AG04449 (cell line): ENCODE measurements at places on chromosomes 1 and 21.

DNA sequence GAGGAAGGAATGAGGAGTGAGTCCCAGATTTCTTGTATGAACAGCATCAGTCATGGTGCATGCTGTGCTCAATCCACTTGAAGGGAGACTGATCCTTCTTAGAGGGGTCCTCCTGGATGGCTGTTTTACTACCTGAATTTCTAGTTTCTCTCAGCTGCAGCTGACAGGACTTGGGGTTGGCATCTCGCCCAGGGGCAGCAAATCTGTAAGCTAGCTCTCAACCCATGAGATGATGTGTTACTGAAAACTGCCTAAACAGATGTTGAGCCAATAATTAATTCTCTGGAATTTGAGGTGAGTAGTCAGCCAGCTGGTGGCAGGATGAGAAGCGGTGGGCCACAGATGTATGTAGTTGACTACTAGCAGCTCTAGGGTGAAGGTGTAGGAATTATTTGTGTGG, 19.6 kb downstream of the BACH1 start:
- no peak for DNase-seq

DNA sequence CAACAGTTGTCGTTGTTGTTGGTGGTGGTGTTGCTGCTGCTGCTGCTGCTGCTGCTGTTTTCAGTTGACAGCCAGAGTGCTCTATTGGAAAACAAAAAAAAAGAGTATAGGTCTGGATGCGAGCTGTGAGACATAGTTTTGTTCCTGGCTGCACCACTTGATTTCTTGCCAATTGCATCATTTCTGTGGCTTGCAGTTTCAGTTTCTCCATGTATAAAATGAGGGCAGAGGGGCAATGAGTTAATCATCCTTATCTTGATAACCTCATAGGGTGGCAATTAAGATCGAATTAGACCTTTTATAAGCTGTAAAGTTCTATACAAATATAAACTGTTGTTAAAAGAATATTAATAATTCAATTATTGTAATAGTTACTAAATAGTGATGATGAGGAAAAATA, 156.7 kb downstream of the DMRTA2 start:
- DNase-seq: no peak

- DNase-seq: no peak
Measured at GRCh38 chr1:54663725-54664124, 22.1 kb downstream of the MROH7 start.

DNA sequence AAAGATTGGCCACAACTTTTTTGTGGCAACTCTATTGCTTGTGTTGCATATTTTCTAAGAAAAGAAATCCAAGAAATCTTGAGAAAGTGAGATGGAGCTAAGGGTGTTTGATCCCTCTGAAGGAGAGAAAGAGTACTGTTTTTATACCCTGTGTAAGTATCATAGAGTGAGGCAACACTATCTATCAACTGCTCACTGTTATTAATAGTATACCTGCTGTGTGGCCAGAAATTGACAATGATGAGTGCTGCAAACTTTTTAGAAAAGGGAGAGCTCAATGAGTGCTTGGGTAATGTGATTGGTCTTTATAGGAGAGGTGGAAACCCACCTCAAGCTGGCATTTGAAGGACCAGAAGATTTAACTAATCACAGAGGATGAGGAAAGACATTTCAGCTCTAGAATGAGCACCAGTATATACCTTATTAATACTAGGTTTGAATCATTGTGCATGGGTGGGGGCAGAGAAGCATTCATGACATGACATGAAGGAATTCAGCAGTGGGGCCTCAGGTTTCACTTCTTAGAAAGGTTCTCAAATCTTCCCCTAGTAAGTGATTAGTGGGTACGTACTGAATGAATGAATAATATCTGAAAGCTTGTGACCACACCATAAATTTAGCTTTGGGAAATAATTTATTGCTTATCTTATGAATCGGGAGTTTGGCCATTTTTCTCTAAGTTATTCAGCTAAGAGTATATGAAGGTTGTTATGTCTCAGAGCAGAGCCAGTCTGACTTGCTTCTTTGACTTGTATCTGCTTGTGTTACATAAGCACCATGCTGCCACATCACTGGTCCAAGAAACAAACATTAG, 169.2 kb upstream of the SGIP1 start:
- peak; percentile 36 for DNase-seq

GRCh38 chr1:159922511-159923202, 2.6 kb downstream of the TAGLN2 start:
- DNase-seq: no peak

- no peak for DNase-seq
Measured at GRCh38 chr1:156516821-156517220, 16.2 kb upstream of the MEF2D start.

GRCh38 chr1:232921381-232921780, 29.0 kb upstream of the NTPCR start:
- no peak for DNase-seq

- no peak for DNase-seq
Measured at GRCh38 chr1:20325844-20326420, 35.3 kb downstream of the VWA5B1 start.

DNA sequence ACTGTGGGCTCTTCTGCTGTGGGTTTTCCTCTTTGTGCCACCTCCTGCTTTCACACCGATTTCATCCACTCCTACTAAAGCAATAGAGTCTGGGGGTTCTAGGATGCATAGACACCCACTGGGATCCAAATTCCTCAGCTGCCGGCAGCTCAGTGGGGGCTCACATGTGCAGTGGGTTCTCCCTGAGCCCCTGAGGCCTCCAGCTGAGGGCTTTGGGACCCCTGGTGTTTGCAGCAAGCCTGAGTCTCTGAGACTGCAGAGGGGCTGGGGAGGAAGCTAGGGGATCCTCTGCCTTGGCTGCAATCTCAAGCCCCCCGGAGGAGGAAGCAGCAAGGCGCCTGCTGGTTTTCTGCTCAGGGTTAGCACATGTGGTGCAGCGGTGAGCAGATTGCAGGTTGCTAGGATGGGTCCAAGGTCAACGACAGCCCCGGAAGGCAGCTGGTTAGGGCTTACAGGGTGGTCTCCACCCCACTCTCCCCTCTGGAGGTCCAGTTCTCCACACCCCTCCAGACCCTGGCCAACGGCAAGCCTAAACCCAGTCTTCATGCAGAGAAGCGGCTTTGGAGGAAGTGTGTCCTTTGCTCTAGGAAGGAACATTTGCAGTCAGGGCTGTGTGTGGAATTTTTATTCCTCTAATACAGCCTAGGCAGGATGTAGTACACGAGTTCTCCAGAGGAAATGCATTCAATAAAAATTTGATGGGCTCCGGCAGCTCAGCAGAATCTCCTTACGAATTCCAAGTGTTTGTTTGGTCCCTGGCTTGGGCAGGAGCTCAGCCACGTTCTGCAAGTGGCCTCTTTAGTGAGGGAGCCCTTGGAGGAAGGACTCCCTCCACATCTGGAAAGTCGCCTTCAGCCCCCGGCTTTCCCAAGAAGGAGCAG, 269.1 kb upstream of the VAMP3 start:
- DNase-seq: no peak

DNA sequence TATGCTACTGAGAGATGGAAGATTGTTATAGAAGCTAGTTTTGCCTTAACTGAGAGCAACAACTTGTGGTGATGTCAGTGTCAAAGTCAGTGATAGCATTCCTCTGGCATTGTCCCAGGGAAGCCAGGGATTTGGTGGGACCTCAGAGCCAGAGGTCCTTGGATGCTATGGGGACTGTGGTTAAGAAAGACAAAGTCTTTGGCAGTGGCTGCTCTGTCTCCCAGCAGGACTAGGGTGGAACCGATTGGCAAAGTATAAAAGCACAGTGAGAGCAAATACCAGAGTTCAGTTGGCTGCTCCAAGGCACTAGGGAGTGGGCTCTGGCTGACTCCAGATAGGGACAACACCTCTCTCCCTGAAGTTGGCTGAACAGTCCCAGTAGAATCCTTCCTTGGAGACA, 104.8 kb downstream of the GDAP2 start:
- DNase-seq: no peak

- no peak for DNase-seq
Measured at GRCh38 chr1:218348628-218349071, 3.5 kb downstream of the TGFB2 start.

GRCh38 chr1:179761296-179761695, 18.2 kb downstream of the FAM163A start:
- no peak for DNase-seq

- no peak for DNase-seq
Measured at GRCh38 chr1:217018648-217019047, 295.4 kb upstream of the ESRRG start.

GRCh38 chr21:46482225-46482845, 23.6 kb downstream of the DIP2A start:
- no peak for DNase-seq
